ENCODE measurements at places on chromosomes 12 and 14. TPM values are rescaled to one million over a fixed set of nuclear protein-coding genes. Genes with fewer than 3 reads are reported as not detected.

GRCh38 chr14:70415788-70416187 lies 1.1 kb downstream of the SYNJ2BP start:
- DNase-seq, result no peak

- DNase-seq, result no peak
Measured at GRCh38 chr12:130137040-130138018, 24.9 kb upstream of the FZD10 start.

- DNase-seq, result no peak
Measured at GRCh38 chr12:121515615-121516014, 65.2 kb downstream of the KDM2B start.

The AICDA gene
- not detected for total RNA-seq

Measured in G401 (cell line).